HepG2 (cell line): ENCODE measurements at places on chromosomes 5 and 9. TPM values are rescaled to one million over a fixed set of nuclear protein-coding genes. Genes with fewer than 3 reads are reported as not detected.

DNA sequence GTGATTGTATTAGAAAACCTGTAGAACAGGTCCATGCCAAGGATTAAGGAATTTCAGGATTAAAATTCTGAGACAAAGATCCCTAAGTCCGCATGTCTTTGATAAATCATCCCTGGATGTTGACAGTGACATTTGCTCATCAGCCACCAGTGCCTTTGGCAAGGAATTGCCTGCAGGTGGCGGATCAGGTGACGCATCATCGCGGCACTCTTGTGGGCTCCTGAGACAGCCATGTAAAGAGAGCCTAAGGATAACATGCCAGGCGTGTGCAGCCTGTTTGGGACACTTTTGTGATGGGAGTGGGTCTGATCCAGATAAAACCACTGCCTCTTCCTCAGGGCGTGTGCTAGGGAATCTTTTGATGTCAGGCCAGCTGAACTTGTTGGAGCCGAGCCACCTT, 40.6 kb downstream of the ADCY2 start:
- DNase-seq, result no peak

GRCh38 chr9:3903273-3903672, 377.5 kb upstream of the RFX3 start:
- peak; percentile 89 for DNase-seq

The PCDHB9 gene
- total RNA-seq, result 0.18 TPM in 1 of 2 replicates, not detected in the other

The SOWAHA gene
- total RNA-seq, result 1.9 and 2.0 TPM in 2 replicates

The FAM81B gene
- not detected in 2 replicates for total RNA-seq

- DNase-seq, result no peak
These were observed 14.7 kb upstream of the TMEM250 start for GRCh38 chr9:136133191-136133958.

- DNase-seq, result no peak
These were observed 97.9 kb downstream of the CDH6 start for GRCh38 chr5:31291323-31291854.

The TMEM171 gene
- not detected in 2 replicates for total RNA-seq

The PCDHGA8 gene
- 0.08 and 0.29 TPM in 2 replicates for total RNA-seq

GRCh38 chr5:169009123-169009522, 291.8 kb downstream of the SLIT3 start:
- no peak for DNase-seq

The PALM2AKAP2 gene
- 1.5 and 1.8 TPM in 2 replicates for total RNA-seq

DNA sequence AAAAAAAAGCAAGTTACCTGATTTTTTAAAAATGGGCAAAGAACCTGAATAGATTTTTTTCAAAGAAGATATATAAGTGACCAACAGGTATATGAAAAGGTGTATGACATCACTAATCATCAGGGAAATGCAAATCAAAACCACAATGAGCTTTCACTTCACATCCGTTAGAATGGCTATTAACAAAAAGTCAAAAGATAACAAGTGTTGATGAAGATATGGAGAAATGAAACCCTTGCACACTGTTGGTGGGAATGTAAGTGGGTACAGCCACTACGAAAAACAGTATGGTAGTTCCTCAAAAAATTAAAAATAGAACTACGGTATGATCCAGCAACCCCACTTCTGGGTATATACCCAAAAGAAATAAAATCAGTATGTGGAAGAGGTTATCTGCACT, 134.8 kb downstream of the UGCG start:
- DNase-seq, result no peak

GRCh38 chr9:9574080-9574479, 1038.7 kb downstream of the PTPRD start:
- no peak for DNase-seq

The SLCO6A1 gene
- 0.31 TPM in 1 of 2 replicates, not detected in the other for total RNA-seq

The ASPN gene
- total RNA-seq, result not detected in 2 replicates

DNA sequence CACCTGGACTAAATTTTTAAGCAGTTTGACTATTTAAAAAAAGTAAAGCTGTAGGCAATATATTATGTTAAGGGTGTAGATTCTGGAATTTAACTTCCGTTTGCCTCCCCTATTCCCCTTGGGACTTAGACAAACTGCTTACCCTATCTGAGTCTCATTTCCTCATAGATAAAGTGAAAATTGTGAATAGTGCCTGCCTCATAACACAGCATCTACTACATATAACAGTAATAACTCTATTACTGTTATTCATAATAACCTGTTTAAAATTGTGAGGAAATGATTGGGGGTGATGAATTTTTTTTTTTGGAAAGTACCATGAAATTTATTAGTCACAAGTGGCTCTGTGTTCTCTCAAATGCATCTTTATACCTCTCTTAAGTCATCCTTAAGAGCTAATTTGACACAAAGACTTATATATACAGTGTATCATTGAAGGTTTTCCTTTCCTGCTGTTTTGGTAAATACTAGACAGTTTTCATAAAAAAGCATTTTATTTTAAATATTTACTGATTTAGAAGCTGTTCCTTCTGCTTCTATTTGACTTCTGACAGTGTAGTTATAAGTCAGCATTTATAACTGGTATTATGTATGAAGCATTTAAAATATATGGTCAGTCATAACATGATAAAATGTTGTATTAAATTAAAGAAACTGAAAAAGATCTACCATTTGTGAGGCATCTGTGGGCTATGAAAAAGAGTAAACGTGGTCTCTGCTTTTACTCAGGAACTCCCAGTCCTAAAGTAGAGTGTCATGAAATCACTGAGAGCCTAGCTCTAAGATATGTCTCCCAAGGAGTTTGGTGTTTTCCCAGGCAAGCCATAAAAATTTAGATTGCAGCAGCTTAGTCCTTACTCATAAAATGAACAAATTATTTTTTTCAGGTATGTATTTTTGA, 46.4 kb downstream of the MCCC2 start:
- DNase-seq, result no peak

DNA sequence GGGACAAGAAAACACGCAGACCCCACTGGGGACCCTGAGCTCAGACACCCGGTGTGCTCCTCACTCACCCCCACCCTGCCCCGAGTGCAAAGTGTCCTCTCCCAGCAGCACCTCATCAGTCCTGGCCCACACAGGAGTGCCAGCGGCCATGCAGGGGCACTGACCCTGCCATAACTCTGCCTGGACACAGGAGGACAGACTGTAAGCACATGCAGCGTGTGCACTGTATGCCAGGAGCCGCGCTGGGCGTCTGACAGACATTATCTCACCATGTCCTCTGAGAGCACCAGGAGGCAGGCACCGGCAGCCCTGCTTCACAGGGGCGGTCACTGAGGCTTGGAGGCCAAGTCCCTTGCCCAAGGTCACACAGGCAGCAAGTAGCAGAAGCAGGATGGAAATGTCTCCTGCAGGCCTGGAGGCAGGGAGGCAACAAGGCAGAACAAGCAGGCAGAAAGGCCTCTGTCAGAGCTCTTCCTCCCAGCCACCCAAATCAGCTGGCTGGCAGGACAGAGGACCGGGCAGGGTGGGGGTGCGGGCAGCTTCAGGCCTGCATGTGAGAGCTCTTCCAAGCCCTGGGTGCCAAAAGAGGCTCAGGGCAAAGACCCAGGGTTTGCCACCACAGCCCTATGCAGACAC, 8.4 kb downstream of the EEIG1 start:
- DNase-seq, result no peak

GRCh38 chr9:34037626-34038025, 11.1 kb downstream of the UBAP2 start:
- DNase-seq, result no peak

- DNase-seq, result no peak
These were observed 6.2 kb upstream of the SLC1A3 start for GRCh38 chr5:36599986-36600779.

DNA sequence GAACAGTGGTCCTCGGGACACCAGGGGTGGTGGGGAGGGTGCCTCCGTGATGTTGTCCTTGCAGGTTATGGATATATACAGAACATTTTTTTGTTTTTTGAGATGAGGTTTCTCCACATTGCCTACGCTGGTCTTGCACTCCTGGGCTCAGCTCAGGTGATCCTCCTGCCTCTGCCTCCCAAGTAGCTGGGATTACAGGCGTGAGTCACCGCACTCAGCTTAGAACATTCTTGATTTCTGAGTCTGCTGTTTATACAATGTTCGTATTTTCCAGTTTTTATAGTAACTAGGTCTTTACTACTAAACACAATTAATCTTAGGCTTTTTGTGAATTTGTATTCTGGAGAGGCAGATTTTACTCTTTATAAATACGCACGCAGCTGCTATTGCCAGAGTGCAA, 6.0 kb downstream of the PMPCA start:
- DNase-seq, result no peak

DNA sequence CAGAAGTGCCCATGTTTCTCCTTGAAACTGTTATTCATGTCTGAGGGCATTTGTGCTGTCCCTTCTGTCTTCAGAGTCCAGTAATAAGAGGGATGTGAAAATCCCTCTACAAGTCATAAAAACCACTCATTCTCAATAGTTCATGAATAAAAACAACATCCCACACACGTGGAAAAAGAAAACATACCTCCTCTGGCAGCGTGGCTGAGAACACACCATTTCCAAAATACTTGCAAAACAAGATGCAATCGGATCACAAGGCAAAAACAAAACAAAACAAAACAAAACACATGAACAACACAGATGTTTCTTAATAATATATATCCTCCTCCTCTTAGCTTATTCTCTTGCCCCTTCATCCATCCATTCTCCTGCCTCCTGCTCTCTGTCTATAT, 71.0 kb upstream of the EQTN start:
- no peak for DNase-seq

DNA sequence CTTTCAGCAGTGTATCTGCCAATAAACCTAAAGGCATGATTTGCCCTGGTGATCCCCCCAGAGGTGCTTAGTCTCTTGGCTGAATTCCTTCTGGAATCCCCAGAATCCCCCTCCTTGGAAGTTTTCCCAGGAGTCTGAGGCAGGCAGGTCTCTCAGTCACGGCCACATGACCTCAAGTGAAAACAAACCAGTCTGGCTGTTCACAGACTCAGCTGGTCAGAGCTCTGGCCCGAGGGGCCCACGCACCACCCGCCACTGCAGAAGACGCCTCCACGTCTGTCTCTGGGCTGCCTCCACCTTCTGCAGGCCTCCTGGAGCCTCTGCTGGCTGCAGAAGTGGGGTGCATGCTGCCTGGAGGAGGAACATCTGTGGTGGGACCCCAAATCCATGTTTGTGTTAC, 52.5 kb downstream of the HRH2 start:
- no peak for DNase-seq

DNA sequence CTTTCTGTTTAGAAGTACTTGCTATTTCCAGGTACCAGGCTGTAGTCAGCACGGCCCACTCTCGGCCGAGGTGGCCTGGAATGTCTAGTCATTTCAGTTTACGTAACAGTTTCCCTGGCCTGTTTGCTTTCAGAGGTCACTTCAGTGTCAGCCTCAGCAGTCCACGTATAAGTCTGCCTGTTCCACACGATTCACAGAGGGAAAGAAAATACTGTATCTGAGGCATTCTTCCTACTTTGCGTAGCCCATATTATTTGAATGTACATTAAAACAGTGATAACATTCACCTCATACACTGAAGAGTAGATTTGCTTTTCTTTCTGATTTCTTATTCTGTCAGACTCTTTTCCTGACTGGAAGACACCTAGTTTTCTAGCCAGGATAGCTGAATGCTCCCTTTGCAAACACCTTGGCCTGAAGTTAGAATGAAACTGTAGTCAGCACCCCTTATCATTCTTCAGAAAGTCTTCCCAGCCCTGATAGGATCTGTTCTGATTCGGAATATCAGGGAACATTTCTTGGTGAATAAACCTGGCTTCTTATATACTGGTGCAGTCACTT, 140.9 kb downstream of the AOPEP start:
- DNase-seq, result peak; percentile 89

The CDC37L1 gene
- 17.0 and 21.6 TPM in 2 replicates for total RNA-seq

The ATOSB gene
- total RNA-seq, result 1.9 and 2.3 TPM in 2 replicates

- no peak for DNase-seq
These were observed 162.4 kb downstream of the CHSY3 start for GRCh38 chr5:130066644-130067043.

The STKLD1 gene
- 1.1 and 2.2 TPM in 2 replicates for total RNA-seq

GRCh38 chr9:91427873-91428272, 4.2 kb upstream of the NFIL3 start:
- peak; percentile 36 for DNase-seq

DNA sequence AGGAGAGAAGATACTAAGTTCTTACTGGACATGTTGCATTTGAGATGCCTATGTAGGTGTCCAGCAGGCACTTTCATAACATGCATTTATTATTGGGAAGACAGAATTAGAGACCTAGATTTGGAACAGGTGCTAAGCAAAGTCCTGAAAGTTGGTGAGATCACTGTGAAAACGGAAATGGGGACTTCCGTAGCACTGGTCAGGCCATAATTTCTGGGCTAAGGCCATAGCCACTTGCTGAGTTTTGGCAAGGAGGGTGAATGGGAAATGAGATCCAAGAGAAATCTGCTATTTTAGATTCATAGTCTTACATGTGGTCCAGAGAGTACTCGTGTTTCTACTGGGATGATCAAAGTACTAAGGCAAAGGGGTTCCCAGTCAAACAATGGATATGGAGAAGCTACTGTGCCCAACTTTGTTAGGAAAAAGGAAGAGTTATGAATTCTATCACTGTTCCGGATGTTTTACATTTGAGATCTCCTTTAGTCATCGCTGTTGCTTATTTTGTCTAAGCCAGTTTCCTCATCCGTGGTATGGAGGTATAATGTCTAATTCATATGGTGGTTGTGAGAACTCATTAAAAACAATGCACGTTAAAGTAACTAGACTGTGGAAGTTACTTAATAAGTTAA, 33.4 kb downstream of the TEK start:
- no peak for DNase-seq

- no peak for DNase-seq
These were observed 21.5 kb downstream of the NUDT12 start for GRCh38 chr5:103541114-103541513.

The NEUROG1 gene
- total RNA-seq, result not detected in 2 replicates

DNA sequence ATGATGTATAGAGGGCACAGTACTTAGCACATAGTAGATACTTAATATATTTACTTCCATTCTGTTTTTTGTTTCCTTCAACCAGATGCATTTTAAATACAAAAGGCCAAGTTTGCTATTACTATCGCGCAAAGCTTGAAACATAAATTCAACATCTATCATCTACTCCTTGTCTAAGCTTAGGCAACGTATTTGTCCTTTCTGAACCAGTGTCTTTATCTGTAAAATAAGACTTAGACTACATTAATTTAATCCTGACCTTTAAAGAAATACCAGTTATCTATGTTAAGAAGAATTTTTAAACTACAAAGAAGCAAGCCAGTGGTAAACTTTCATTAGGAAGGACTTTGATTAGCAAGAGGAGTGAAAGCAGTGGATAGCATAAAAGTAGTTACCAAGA, 173.0 kb downstream of the WDR70 start:
- DNase-seq, result no peak

DNA sequence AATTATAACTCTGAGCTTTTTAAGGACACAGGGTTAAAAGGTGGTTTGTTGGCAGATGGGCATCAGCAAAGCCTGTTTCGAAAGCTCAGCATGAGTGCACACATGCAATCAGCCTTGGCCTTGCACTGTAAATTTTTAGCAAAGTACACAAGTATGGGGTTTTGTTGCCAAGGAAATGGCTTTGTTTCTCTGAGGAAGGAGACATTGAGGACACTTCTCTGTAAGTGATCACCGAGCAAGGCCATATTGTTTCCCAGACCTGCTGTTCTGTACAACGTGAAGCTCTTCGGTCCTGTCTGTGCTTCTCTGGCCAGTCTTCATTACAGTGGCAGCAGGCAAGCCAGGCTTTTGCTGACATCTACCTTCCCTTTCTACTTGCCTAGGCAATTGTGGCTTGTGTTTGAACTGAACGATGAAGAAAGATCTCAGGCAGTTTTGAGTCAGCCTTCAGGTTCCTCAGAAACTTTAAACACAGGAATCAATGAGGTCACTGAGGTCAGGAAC, 27.9 kb upstream of the GLRX start:
- DNase-seq, result peak; percentile 56

- DNase-seq, result no peak
These were observed 95.4 kb upstream of the SSBP2 start for GRCh38 chr5:81846301-81846700.
